ENCODE measurements at places on chromosomes 7 and 10.

DNA sequence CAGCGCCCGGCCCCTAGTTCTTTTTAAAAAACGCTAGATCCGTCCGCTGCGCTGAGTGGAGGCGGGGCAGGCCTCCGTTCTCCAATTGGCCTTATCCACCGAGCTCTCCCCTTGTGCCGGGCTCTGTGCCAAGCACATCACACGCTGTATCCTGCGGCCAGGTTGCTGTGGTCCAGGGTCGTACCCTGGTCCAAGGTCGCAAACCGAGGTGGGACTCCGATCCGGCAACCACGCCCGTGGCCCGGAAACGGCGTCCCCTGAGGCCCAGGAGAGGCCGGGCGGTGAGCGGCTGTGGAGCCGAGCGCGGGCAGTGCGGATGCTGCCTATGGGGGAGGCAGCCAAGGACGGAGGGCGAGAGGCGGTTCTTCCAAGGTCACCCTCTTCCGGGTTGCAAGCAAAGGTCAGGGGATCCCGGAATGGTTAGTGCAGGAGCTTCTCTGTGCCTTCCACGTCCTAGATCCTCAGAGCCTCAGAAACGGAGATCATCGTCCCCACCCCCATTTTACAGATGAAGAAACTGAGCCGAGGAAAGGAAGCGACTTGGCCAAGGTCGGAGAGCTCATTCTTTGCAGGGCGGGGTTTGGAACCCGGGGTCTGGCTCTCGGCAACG is 72.4 kb upstream of the LRRC4 start:
- DNase-seq: no peak

DNA sequence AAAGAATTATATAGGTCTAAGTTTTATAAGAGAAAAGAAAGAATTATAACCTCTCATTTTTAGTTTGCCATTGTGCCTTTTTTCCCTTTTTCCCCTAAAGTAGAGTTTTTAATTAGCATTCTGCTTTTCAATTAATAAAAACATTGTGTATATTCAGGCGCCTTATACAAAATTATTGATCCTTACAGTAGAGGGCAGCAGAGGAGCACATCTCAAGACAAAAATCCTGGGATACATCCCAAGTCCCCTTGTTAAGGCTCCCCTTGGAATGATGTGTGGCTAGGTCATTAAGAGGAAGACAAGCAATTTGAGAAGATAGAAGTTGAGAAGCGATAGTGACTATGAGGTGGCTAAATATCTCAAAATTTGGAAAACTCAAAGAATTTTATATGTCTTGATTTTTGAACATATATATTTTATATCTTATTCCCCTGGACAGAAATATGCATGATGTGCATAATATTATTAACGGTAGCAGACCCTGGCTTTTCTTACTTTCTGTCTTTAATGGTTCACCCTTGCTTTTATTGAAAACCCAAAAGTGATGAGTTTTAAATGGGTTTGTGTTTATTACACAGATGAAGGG is 19.1 kb upstream of the TPK1 start:
- DNase-seq: no peak

- no peak for DNase-seq
Measured at GRCh38 chr10:117135480-117136140, 2.5 kb downstream of the VAX1 start.

GRCh38 chr10:11212288-11213085 is 194.8 kb downstream of the CELF2 start:
- peak; percentile 30 for DNase-seq

DNA sequence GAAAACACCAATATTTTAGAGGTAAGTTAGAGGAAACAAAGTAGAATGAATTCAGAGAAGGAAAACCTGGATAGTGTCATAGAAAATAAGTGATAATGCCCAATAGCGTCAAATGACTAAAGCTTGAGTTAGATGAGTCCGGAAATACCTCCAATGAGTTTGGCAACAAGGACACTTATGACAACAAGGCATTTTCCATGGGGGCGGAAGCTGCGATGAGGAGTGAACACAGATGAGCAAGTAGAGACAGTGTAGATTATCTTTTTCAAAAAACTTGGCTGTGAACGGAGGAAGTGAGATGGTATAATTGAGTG is 383 bp upstream of the R3HCC1L start:
- DNase-seq: no peak

- no peak for DNase-seq
Measured at GRCh38 chr10:13106387-13107045, 6.6 kb downstream of the OPTN start.

DNA sequence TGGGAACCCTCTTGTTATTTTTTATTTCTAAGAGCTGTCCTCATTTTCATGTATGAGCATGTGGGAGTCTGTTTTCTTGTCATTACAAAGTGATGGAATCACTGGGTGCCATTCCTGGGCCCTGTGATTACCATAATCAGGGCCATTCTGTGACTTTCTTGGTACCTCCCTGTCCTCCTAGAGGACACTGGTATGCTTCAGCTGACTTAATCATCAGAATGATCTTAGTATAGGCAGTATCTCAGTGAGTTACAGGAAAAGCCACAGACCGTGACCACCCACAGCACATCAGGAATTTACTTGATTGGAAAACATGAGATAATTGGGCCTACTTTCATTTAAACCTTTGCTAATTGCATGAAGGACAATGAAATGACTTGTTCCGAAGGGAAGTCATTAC is 7.2 kb downstream of the NOM1 start:
- DNase-seq: no peak

DNA sequence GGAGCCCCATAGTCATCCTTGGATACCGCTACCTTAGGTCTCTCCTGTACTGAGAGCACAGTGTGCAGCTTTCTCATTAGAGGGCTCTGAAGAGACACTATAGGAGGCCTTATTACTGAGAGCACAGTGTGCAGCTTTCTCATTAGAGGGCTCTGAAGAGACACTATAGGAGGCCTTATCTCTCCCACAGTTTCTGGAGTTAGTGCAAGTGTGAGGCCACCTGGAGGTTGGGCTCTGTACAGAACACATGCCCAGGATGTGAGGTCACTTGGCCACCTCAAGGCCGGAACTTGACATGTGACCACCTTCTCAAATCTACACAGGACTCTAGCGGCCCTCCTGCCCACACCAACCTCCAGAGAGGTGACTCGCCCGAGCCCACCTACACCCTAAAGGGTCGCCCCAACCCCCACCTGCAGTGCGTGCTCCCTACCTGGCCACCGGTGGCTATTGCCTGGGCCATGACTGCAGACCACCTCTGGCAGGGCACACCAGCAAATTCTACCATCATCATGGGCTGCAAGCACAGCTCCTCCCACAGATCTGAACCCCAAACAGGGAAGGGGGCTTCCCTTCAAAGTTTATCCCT is 24.6 kb downstream of the FRMPD2 start:
- peak; percentile 41 for DNase-seq

- peak; percentile 89 for DNase-seq
Measured at GRCh38 chr10:119620241-119621077, 23.7 kb upstream of the TIAL1 start.

GRCh38 chr7:128666200-128666599 is 5.9 kb upstream of the GARIN1A start:
- no peak for DNase-seq

- DNase-seq: no peak
Measured at GRCh38 chr10:79197558-79197957, 128.8 kb downstream of the ZMIZ1 start.

DNA sequence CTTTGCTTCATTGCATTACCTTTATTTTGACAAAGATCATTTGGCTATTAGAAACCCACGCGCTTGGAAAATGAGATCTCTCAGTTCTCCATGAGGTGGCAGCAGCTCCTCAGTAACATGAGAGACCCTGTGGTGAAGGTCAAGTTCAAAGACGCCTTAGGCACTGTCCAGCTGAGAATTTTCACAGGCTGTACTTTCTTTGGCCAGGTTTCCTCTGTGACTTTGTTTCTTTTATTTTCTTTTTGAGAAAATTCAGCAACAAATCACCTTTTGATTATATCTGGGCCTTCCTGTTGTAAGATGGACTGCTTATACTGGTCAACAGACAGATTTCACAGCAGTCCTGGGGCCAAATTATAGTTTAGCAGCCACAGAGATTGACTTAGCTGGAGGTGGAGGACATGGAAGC is 54.5 kb downstream of the RAB18 start:
- peak; percentile 64 for DNase-seq

DNA sequence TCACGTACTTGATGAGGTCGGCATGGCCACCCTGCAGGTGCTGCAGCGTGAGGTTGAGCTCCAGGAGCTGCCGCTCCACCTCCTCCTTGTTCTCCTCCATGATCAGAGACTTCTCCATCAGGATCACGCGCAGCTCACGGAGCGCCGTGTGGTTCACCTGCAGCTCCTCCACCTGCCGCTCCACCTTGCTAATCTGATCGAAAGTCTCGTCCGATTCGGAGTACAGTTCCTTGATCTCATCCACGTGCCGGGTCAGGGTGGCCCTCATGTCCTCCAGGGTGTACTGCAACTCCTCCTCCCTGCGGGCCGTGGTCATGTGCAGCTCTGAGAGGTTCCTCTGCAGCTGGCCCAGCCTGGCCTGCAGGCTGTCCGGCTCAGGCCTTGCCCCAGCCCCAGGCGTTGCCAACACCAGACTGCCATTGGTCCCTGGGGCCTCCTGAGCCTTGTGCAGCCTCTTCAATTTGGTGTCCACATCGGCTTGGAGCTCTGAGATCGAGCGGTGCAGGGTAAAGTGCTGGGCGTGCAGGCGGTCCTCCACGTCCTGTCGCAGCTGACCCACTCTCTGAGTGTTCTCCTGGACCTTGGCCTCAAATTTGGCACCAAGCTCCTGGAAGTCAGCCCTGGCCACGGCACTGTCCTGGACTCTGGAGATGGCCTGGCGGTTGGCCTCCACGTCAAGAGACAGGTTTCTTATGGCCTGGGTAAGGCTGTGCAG is 13.9 kb downstream of the MMRN2 start:
- DNase-seq: peak; percentile 48

DNA sequence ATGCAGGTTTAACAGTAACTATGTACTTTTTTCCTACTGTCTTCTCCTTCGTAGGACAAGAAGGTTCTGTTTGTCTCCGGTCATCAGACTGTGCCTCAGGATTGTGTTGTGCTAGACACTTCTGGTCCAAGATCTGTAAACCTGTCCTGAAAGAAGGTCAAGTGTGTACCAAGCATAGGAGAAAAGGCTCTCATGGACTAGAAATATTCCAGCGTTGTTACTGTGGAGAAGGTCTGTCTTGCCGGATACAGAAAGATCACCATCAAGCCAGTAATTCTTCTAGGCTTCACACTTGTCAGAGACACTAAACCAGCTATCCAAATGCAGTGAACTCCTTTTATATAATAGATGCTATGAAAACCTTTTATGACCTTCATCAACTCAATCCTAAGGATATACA is 2.4 kb downstream of the DKK1 start:
- no peak for DNase-seq

- no peak for DNase-seq
Measured at GRCh38 chr7:139675127-139676125, 102.4 kb downstream of the HIPK2 start.

- no peak for DNase-seq
Measured at GRCh38 chr7:51067258-51067657, 249.4 kb downstream of the COBL start.

DNA sequence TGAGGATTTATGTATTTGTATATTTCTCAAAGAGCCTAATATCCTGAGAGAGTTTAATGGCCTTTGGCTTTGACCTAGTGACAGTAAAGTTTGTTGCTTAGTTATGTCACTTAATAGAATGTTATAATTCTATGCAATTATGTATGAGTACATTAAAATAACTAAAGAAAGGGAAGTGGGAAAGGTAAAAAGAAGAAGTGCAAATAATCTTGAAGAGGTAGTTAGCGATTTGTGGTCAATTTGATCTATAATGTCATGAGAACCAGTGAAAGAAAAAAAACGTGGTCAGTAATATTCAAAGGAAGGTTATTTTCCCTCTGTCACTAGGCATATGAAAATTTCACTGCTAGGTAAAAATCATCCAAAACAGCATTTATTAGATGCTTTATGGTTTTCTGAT is 143.4 kb upstream of the LSM8 start:
- DNase-seq: no peak

DNA sequence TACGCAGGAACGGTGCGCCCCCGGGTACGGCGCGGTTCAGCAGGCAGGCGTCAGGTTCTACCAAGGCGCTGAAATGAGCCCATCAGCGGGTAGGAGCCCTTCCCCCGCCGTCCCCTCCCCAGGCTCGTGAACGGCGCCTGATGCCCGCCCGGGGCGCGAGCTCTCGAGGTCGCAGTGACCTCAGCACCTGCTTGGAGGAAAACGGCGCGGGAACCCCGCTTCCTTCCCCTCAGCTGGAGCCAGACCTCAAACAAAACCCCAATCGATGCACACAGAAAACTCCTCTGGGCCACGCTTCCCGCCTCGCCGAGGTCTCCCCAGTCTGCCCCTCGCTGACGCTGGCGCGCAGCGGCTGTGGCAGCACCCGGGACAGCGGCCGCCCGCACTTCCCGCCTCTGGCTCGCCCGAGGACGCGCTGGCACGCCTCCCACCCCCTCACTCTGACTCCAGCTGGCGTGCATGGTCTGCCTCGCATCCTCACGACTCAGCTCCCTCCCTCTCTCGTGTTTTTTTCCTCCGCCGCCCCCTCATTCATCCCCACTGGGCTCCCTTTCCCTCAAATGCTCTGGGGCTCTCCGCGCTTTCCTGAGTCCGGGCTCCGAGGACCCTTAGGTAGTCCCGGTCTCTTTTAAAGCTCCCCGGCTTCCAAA is 514 bp upstream of the GAD2 start:
- DNase-seq: peak; percentile 87

DNA sequence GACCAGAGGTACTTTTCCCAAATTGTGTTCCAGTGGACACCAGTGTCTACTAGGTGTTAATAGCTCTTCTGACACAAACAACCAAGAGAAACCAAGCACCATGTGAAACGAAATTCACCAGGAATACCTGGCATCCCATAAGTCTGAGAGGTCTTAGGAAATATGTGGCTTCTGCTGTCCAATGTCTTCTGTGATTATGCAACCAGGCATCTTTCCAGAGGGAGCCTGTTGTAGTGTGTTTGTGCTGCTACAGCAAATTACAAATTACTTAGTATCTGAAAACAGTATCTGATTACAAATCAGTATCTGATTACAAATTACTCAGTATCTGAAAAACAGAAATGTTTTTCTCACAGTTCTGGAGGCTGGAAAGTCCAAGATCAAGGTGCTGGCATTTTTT is 133.6 kb upstream of the NPVF start:
- DNase-seq: no peak

GRCh38 chr10:100114976-100115770 is 33.5 kb upstream of the CPN1 start:
- DNase-seq: no peak
